Astrocyte of the spinal cord (primary cell): ENCODE measurements at places on chromosomes 7 and 10.

GRCh38 chr10:78964274-78964951, 104.4 kb upstream of the ZMIZ1 start:
- no peak for DNase-seq

DNA sequence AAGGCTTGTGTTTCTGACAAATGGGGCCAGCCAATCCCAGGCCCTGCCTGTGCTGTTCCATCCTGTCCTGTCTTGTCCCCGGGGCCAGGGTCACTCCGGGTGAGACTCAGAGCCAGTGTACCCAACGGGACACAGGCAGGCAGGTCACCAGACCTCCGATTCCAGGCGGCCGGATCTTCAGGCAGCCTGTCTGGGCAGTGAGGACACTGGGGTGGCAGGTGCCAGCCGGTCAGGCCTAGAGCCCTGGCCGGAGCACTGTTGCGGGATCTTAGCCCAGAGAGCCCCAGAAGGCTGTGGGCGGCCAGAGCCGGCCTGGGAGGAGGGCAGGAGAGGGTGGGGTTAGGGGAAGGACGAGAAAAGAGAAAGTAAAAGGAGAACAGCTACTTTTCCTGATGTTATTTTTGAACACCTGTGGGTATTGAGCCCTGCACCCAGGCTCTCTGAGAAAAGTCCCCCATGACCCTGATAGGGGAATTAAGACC, 134.3 kb upstream of the TNRC18 start:
- no peak for DNase-seq

- no peak for DNase-seq
Observed at GRCh38 chr10:21724020-21724589, 190.1 kb downstream of the MLLT10 start.

- DNase-seq, result no peak
Observed at GRCh38 chr10:117535298-117536071, 7.1 kb upstream of the EMX2 start.

- DNase-seq, result no peak
Observed at GRCh38 chr10:5835446-5836095, 22.3 kb upstream of the GDI2 start.
